ENCODE measurements at places on chromosomes 3 and 15.

DNA sequence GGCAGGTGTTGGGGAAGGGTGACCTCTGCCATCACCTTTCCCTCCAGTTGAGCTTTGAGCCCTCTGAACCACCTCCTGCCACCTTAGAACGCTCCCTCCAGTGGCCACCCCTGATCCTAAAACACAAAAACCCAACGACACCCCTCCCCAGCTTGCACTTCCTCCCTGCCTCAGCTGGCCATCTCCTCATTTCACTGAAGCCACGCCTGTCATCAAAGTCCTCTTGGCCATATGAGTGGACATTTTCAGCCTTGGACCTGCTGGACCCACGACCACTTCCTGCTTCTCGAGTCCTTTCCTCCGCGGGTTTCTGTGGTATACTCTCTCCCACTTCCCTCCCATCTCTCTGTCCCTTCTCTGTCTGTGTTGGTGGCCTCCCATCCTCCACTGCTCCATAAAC is 48.5 kb upstream of the NR2C2 start:
- no peak for DNase-seq

GRCh38 chr3:98601180-98601579 is 7.8 kb upstream of the CPOX start:
- DNase-seq, result no peak

DNA sequence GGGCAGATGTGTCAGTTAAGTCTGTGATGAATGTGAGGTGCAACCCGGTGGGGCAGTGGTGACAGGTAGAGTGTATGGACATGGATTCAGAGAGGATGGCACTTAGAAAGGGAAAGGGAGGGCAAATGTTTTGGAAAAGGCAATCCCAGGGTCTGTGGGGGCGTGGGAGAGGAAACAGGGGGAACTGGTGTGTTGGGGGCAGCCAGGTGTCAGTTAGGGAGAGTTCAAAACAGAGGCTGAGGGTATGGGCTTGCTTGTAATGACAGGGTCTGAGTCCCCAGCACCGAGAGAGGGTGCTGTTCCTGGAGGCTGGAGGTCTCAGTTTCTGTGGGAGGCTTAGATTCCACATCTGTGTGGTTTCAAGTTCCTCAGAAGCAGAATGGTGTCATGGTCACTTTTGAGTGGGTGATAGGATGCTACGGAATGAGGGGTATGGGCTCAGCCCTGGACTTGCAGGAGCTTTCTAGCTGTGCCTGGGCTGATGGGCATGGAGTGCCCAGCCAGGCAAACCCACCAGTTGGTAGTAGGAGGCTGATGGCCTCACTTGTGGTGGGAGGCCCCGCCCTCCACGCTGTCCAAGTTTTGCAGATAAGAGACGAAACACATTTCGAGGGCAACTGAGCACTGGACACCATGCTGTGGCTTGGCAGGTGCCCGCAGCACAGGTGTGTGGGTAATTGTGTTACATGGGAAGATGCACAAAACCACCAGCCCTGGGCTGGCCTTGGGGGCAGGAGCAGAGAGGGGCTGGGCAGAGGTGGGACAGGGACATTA is 209.4 kb downstream of the RPLP1 start:
- no peak for DNase-seq

GRCh38 chr15:70617911-70618287 is 145.5 kb downstream of the UACA start:
- no peak for DNase-seq

DNA sequence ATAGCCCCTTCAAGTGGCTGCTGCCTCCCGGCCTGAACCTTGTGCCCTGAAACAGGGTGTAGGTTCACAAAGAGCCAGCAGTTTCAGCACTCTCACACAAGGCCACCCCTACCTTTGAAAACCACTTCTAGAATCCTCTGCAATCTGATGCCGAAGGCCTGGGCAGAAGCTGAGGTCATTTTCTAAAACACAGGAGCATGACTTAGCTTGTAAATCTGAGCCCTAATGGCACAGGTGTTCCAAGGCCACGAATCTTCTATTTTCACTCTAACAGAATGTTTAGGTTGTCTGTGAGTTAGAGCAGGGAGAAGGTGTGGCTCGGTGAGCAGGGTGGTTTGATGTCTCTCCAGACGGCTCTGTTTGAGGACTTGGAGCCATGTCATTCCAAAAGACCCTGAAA is 62.3 kb downstream of the SYNM start:
- no peak for DNase-seq

DNA sequence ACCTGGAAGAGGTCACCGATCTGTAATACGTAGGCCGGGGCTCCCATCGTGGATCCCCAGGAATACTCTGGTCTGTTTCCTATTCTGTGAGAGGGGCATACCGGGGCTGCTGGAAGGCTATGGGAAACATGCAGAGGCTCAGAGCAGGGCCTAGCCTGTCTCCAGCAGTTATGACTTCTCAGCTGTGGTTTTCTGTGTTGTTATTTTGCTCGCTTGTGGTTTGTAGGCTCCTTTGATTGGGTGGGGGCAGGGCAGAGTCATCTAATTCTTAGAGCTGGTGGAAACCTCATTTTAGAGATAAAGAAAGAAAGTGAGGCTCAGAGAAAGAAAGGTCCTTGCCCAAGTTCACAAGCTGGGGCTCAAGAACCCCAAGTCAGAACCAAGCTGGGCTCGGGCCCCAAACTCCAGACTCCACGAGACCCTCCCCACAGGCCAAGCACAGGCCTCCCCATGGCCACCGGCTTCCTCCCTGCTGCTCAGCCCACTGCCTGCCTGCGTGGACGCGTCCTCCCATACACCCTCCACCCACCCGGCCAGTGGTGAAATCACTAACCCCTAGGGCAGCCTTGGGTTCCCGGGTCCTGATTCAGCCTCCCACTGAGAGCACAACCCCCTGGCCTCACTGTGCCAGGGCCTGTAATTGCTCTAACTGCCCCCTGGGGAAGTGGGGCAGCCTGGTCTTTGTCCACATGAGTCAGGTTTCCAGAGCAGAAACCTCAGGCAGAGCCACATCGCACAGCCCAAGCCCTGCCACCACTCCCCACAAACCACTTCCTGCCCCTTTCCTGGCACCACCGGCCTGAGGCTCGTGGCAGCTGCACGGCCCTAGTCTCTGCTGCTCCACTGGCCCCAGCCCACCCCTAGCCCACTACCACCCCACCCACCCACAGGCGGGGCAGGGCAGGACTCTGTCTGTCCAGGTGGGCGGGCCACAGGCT is 270.8 kb downstream of the UACA start:
- no peak for DNase-seq

DNA sequence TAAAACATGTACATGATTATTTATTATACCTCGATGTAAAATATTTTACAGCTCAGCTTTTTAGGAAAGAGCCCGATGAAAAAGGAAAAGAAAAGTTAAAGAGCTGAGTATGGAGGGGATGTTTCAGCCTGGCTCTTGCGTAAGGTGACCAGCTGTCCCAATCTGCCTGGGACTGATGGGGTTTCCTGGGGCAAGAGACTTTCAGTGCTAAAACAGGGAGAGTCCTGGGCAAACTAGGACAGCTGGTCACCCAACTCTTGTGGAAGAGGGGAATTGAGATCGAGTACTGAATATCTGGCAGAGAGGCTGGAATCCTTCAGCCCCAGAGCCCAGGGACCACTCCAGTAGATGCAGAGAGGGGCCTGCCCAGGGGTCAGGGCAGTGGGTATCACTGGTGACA is 21.0 kb downstream of the DUOX2 start:
- no peak for DNase-seq

GRCh38 chr3:151538456-151539393 is 77.9 kb upstream of the IGSF10 start:
- peak; percentile 80 for DNase-seq

- DNase-seq, result no peak
Observed at GRCh38 chr3:67875858-67876257, 221.4 kb upstream of the SUCLG2 start.

DNA sequence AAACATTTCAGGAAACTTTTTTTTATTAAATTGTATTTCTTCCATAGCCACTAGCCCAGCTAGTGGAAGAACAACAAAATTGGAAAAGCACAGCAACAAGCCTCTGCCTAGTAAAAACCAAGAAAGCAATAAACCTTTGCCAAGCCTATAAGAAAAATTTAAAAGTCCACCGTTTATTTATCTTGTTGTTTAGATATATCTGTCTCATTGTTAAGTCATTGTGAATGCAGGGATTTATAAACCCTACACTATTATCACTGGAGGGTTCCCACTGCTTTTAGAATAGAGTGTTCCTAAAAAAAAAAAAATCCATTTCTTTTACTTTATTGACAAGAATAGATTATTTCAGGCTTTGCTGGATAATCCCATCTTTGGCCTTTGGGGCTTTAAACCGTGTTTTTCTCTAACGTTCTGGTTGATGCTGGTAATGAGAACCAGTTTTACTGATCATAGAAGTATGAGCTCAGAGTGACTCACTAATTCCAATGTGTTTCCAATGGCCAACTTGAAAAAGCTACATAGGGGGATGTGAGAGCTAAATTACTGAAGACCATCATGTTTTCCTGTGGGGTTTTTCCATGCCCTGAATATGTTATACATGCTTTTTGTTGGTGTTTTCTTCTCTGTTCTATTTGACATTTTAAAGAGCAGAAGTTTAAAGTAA is 634.1 kb downstream of the RBMS3 start:
- DNase-seq, result no peak

GRCh38 chr3:124812291-124813265 is 74.6 kb downstream of the ITGB5 start:
- DNase-seq, result no peak

Data from NCI-H82 (cell line).